ENCODE measurements at places on chromosomes 5 and 9.

DNA sequence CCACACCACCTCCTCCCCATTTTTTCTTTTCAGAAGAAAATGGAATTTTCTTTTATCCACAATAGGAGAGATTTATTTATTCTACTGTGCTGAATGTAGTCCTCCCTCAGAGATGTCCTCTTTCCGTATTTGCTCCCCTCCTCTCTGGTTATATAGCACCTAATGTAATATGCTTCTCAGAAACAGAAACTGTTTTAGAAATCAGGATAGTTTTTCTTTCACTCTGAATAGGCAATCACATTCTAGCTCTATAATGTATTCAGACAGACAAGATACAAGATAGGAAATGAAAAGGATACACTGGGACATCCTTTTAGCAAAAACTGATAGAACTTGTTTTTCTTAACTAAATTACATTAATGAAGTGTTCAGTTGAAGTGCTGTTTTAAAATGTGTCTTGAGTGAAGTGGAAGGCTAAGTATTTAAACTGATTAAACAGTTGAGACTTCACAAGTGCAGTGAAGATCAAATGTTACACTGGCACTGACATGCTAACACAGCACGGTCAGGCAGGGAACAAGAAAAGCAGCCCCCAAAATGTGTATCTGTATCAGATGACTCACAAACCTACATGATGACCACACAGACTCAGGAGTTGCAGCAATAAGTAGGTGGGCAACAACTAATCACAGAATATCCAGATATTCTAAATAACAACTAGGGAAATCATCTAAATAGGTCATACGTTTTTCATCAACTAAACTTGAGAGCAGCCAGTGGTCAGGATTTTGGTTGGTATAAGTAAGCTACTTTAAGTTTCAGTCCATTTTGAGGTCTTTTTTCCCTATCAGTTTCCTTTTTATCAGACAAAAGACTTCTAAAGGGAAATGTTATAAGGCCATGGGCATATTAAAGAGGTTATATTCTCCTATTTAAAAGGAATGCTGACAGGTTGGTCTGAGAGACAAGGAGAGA, 260.4 kb downstream of the MLLT3 start:
- no peak for DNase-seq

- DNase-seq, result no peak
Measured at GRCh38 chr9:93308676-93309075, 124.7 kb downstream of the WNK2 start.

DNA sequence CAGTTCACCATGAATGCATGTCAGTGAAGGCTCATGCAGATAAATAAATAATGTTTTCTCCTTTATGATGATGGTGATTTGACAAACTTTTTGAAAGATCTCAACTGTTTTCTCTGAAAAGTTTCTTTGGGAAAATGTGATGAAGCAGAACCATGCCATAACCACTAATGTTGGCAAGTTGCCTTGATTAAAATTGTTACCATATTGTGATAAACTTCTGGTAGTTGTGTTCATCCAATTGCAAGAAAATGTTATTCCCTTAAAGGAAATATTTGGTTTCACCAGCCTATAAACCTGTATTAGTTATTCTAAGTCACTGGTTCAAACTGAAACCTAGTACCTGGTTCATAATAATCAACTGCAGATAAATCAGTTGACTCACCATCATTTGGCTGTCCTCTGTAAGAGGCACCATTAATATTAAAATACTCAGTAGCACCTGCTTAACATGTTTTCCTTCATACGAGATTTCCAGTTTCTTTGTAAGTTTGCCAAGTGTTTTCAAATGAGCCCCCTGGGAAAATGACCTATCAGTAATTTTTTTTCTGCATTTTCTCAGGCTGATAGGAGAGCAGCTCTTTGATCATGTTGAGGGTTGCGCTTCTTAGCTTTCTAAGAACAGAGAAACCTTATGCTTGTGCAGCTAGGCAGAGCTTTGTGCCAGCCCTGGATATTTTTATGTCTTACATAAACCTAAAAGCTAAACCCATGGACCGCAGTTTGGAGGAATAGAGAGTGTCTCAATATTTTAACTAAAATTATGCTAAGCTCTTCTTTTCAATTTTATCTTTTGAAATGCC, 88.0 kb downstream of the LURAP1L start:
- DNase-seq, result no peak

GRCh38 chr9:18746631-18747030, 272.7 kb downstream of the ADAMTSL1 start:
- no peak for DNase-seq
